Cerebellar cortex (tissue), 1 donor: ENCODE measurements at places on chromosomes 2 and 18.

GRCh38 chr2:190507135-190507534 is 27.4 kb downstream of the NEMP2 start:
- DNase-seq: peak; percentile 86

- DNase-seq: peak; percentile 40
Measured at GRCh38 chr18:28175930-28176697, 816 bp downstream of the CDH2 start.

DNA sequence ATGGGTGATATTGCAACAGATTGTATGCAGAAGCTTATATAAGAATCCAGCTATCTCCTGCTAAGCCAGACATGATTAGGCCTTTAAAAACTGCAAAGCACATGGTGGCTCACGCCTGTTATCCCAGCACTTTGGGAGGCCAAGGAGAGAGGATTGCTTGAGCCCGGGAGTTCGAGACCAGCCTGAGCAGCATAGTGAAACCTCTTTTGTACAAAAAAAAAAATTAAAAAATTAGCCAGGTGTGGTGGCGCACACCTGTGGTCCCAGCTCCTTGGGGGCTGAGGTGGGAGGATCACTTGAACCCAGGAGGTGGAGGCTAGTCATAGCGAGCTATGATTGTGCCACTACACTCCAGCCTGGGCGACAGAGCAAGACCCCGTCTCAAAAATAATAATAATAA is 204.6 kb downstream of the TNS1 start:
- DNase-seq: no peak

- no peak for DNase-seq
Measured at GRCh38 chr18:7329016-7329415, 98.1 kb downstream of the LRRC30 start.

- peak; percentile 6 for DNase-seq
Measured at GRCh38 chr18:67513280-67513679, 3.2 kb downstream of the DSEL start.

DNA sequence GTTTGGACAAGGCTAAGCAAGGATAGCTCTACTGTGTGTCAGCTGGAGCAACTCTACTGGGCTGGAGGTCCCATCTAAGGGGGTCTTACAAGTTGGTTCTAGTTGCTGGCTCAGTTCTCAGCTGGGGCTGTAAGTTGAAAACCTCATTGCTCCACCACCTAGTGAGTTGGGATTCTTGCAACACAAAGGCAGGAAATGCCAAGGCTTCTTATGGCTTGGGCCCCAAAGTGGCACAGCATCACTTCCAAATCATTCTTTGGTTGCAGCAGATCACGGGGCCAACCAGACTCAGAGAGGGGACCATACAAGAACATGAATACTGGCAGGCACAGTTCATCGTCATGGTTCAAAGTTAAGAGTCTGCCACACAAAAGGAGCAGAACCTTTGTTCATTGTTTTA is 332.7 kb downstream of the LRRTM1 start:
- no peak for DNase-seq
